Left ventricle myocardium superior (tissue), 1 donor: ENCODE measurements at places on chromosomes 3 and 15. TPM values are rescaled to one million over a fixed set of nuclear protein-coding genes. Genes with fewer than 3 reads are reported as not detected.

The ULK4 gene
- 1.5 TPM for total RNA-seq

DNA sequence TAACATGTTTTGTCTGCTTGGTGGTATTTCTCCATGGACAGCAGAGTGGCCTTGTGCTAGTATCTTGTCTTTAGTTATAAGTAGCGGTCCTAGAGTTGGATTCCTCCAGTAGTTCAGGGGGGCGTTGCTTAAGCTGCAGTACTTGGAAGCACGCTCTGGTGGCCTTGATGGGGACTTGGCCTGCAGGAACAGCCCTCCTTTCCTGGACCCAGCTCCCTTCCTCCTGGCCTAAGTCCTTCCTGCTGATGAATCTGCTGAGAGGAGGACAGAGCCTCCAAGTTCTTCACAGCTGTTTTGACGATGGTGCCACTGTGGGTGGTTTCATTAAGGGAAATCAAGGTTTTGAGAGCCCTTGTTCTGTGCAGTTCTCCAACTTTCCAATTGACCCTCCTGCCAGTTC lies 38.6 kb upstream of the SEC22A start:
- no peak for DNase-seq

- DNase-seq: no peak
These were observed 124.8 kb downstream of the CHDH start for GRCh38 chr3:53721187-53722119.

DNA sequence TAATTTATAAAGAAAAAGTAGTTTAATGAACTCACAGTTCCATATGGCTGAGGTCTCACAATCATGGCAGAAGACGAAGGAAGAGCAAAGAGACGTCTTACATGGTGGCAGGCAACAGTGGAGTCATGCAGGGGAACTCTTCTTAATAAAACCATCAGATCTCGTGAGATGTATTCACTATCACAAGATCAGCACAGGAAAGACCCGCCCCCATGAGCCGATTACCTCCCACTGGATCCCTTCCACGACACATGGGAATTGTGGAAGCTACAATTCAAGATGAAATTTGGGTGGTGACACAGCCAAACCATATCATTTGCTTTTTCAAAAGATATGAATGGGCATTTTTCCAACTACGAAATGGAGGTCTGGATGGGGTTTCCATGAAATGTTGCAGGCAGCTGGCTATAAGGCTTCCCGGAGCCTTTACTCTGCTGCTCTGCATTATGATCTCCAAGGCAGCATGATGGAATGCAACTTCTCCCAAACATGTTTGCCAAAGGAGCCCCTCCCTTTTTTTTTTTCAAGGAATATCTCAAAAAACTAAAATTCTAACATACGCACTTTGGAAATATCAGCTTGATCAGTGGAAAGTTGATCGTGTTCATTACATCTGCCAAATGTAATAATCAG lies 189.7 kb downstream of the MEX3B start:
- DNase-seq: no peak

DNA sequence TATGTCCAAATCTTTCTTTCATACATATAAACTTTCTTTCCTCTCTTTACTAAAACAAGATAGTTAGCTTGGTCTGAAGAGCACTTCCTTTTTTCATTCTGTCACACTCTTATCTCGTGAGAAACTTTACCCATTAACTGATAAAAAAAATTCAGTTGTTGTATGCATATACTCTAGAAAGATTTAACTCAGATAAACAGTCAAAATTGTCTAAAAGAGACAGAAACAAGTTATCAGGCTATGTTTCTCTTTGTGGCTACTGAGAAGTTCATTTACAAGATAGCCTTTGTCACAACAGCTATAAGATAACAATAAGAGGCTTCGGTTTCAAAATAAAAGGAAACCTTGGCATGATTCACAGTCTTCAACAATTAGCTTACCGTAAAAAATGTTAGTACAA lies 235.7 kb upstream of the ATP10A start:
- no peak for DNase-seq

DNA sequence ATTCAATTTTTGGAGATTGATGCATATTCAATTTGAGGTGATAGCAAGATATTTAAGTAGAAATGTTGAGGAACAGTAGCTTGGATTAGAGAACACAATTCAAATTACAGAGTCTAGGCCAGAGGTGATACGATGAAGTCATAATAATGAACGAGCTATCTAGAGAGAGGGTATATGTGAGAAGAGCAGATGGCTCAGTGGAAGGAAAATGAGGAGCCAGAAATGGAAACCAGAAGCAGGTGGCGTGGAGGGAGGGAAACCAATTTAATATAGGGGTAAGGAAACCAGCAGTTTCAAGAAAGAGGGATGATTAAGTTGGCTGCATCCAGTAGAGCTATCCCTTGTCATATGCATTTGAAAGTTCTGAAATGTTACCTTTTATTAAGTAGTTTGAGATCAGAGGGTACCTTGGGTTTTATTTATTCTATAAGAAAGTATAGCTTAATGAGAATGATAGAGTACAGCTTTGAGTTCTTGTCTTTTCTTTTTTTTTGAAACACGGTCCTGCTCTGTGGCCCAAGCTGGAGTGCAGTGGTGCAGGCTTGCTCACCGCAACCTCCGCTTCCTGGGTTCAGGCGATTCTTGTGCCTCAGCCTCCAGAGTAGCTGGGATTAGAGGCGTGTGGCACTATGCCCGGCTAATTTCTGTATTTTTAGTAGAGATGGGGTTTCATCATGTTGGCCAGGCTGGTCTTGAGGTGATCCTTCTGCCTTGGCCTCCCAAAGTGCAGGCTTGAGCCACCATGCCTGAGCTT lies 22.1 kb downstream of the NCK1 start:
- no peak for DNase-seq
